Non-pigmented ciliary epithelial cell (primary cell): ENCODE measurements at places on chromosomes 2 and 18.

GRCh38 chr2:128796321-128796720 lies 477.7 kb upstream of the HS6ST1 start:
- DNase-seq = no peak

GRCh38 chr2:9401646-9402371 lies 21.5 kb downstream of the ITGB1BP1 start:
- DNase-seq = no peak

- DNase-seq = no peak
These were observed 107.0 kb downstream of the NAB1 start for GRCh38 chr2:190755772-190756415.

GRCh38 chr2:35220461-35220860 lies 1135.1 kb upstream of the CRIM1 start:
- no peak for DNase-seq

DNA sequence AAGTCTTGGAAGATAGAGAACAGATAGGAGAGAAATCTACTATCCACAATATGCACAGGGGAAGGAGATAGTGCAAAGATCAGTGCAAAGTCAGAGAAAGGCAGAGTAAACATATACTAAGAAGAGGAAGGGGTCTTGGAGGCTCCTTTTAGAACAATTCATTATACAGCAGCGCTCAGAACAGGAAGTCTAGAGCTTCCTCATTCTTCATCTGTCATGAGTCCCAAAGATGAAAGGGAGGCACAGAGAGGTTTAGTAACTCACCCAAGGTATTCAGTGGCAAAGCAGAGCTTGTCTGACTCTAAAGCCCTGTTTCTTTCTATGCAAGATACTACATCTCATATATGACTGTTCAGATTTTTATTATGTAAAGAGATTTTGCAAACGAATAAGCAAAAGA lies 1.4 kb downstream of the SP110 start:
- no peak for DNase-seq

DNA sequence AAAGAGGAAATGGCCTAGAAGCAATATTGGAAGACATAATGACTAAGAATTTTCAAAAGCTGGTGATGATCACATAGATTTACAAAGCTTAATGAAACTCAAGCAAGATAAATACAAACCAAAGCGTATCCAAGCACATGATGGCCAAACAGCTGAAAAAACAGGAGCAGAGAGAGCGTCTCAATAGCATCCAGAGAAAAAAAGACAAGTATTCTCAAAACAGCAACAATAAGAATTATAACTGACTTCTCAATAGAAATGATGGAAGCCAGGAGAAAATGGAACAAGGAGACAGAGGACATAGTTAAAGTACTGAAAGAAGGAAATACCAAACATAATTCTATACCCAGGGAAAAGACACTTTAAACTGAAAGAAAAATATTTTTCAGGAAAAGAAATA lies 437.2 kb upstream of the TNP1 start:
- DNase-seq = no peak

- DNase-seq = no peak
These were observed 5.3 kb upstream of the ACADL start for GRCh38 chr2:210230518-210230917.

DNA sequence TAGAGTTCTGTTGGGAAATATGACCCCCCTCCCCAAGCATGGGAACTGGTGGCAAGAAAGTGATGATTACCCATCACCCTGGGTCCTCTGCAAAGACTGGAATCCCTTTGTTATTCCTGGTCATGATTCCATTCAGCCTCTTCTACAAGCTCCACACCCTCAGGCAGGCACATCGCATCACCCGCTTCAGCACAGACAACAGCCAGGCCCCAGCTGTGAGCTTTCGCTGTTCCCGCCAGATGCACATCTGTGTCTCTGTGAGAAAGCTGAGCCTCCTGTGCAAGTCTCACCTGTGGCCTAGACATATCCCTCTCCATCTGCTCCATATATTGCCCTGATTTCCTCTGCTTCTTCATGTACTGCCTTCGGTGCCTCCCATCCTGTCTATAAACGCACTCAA lies 368.0 kb upstream of the RAB6C start:
- DNase-seq = no peak

DNA sequence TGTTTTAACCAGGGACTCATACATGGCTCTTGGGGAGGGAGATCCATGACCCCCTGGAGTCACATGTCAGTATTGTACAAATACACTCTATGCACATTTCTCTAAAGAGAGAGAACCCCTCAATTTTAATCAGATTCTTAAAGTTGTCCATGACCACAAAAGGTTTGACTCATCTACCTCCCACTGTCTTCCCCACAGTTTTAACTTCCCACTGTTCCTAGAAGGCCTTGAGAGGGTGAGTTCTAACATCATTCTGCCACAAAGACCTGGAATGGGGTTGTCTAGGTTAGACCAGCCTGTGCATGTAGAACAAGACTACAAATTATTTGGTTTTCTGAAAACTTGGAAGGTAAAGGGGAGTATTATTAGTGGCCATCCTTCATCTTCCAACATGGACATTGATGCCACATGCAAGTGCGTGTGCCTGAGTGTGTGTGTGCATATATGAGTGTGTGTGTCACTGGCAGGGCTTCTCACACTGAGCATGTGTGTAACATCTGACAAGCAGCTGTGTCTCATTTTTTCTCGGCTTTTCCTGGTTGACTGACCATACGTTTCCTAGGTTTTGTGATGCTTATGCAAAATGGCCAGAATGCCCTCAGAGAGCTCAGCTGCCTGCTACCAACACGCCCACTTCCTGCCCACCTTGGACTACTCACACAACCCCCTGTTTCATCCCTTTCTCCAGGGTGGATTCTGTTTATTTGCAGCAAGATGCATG lies 94.6 kb upstream of the LGALSL start:
- DNase-seq = no peak

GRCh38 chr2:4962419-4962818 lies 729.8 kb upstream of the SOX11 start:
- no peak for DNase-seq

DNA sequence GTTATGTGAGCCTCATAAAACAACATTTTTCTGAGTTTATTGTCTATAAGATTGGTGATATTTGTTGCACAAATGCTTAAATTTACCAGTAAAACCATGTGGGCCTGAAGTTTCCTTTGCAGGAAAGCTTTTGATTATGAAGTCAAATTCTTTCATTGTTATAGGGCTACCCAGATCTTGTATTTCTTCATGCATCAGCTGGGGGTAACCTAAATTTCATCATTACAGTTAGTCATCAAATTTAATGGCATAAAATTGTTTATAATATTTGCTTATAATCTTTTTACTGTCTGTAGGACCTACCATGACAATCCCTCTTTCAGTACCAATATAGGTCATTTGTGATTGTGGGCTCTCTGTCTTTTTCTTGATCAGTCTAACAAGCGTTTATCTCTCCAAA lies 47.8 kb downstream of the SMAD2 start:
- DNase-seq = no peak

- DNase-seq = no peak
These were observed 74.9 kb upstream of the MYL1 start for GRCh38 chr2:210389856-210390255.

DNA sequence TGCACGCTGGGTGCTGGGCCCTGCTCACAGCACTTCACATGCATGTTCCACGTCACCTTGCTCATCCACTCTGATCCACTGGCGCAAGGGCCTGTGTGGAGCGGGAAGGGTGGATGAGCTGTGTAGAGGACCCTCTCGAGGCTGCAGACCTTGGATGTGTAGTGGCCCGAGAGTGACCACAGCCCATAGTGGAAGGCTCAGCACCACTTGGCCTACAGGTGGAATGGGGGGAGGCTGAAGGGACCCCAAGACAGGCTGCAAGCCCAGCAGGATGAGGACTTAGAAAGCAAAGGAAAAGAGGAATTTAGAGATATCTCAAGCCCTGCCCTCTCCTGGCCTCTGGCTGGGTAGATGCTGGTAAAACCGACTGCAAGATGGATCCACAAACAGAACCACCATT lies 175.9 kb upstream of the COPS8 start:
- DNase-seq = no peak

- DNase-seq = no peak
These were observed 810.1 kb upstream of the ZEB2 start for GRCh38 chr2:145329971-145330370.

DNA sequence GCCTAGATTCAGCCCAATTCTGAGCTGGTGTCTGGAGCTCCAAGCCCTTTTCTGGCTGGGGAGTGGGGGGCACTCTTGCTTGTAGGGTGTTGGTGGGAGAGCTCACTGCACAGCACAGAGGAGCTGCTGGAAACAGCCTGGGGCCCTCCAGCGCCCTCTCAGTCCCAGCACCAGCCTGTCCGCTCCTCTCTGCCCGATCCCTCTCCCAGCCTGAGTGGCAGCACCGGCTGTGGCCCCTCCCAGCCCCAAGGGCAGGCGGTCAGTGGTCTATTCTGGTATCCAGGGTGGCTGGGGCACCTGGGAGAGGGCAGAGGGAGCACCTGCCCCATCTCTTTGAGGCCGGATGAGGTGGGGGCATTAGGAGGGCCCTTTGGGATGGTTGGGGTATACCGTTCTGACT lies 13.2 kb upstream of the DES start:
- no peak for DNase-seq

- DNase-seq = no peak
These were observed 8.4 kb upstream of the TRABD2A start for GRCh38 chr2:84889332-84889731.

DNA sequence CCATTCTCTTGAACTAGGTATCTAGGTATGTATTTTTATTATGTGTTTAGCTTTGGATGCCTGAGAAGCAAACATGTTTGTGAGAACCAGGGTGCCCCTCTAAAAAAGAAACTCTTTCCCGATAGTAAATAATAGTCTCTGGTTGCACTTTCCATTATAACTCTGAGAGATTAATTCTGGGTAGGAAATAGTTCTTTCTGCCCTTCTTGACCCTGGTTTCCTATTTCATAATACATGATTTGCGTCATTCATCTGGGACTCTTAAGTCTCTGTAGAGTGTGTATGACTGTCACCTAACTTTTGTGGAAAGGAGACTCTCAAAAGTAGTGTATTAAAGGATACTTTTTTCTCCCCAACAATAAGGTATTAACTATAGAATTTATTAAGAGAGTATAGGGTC lies 31.5 kb downstream of the ACSL3 start:
- no peak for DNase-seq

DNA sequence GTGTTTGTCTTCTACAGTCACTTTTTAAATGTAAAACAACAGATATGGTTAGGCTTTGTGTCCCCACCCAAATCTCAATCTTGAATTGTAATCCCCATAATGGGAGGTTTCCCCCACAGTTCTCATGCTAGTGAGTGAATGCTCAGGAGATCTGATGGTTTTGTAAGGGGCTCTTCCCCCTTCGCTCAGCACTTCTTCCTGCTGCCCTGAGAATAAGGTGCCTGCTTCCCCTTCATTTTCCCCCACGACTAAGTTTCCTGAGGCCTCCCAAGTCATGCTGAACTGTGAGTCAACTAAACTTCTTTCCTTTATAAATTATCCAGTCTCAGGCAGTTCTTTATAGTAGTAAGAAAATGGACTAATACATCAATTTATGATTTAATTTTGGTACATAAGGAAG lies 118.0 kb upstream of the SNTG2 start:
- no peak for DNase-seq

DNA sequence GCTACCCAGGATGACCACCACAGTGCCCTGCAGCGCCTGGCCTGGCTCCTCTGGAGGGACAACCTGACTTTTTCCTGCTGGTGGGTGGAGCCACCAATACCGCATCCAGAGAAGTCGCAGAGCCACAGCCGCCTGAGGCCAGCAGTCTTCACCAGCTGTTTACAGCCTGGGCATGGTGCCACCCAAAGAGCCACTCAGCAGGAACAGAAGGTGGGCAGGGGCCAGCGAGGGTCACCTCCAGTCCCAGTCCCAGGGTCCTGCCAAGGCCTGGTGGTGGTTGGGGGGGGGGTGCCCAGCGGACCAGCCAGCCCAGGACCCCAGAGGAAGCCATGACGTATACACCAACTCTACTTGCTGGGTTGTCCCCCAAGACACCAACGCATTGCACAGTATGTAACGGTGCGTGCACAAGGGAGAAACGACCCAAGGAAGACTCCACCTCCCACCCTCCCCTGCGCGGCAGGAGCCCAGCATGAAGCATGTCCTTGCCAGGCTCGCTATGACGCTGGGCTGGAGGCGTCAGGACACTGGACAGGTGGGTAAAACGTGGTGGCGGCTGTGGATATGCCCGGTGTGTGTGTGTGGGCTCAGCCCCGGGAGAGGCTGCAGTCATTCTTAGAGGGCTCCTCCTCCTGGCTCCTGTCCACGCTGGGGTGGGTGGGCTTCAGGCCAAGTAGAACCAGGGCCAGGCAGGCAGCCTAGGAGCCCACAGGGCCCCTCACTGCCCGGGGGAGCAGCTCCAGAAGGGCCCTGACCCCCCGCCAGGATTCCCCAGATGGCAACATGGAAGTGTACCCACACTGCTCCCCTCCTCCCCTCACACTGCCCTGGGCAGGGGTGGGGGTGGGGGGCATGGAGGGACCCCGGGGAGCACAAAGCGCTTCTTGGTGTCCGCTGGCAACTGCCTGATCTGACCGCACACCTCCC lies 49.3 kb downstream of the HS6ST1 start:
- no peak for DNase-seq

DNA sequence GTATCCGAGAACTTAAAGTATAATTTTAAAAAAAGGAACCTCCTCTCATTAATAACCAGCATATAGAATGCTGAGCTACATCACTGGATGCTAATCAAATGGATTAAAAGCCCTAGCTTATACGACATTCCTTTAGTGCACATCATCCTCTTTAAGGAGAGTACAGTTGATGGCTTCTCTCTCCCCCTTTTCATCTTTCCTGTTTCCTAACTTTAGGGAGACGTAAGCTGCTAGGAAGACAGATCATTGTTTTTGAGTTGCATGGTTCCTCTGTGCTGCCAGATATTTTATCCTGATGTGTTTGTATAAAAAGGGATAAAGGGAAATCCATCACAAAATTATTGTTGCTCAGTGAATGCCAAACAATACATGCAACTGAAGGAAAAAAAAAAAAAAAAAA lies 94.2 kb downstream of the SLC8A1 start:
- DNase-seq = no peak

DNA sequence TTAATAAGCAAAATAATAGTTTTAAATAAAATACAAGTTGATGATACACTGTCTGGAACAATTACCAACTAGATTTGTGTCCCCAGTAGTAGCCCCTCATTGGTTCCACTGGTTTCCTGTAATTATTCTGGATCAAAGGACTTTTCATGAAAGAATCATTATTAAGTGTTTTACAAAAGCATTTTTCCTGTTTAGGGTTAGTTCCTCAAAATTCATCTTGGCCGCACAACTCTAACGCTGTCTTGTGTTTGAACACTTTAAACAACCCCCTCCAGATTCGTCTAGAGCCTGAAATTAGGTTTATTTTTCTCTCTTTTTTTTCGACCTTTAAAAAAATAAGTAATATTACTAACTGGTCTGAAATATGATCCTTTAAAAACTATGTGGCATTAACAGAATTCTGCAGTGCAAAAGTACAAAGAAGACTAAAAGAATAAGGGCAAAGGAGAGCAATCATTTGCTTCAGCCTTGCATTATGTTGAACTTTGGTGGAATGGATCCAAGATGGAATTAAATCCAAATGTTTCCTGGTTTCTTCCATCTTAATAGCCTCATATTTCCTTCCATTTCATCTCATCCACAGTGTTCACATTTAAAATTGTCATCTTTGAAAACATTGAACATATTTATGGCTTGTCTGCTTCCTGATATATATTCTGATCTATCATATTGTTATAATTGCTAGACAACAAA lies 678.4 kb downstream of the IRS1 start:
- no peak for DNase-seq
